ENCODE measurements at places on chromosomes 4 and X.

GRCh38 chr4:116515959-116516358, 569.4 kb downstream of the TRAM1L1 start:
- DNase-seq = no peak

DNA sequence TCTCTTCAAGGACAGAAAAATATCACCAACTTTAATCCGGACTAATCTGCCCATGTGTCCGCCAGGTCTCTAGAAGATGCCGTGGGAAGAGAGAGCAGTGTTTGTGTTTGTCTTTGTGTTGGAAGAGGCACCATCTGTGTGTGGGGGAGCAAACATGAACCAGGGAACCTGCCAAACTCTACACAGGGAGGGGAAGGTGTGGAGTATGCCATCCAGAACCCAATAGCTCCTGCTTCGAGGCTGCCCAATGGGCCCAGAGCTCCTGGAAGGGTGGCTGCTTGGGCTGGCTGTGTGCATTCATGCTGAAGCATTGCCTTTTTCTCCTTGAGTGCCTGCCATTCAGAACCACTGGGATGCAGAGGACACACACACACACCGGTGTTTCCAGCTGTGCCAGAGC, 536.2 kb downstream of the MID1IP1 start:
- DNase-seq = no peak

- DNase-seq = no peak
These were observed 24.3 kb downstream of the TMEM154 start for GRCh38 chr4:152655272-152656129.

DNA sequence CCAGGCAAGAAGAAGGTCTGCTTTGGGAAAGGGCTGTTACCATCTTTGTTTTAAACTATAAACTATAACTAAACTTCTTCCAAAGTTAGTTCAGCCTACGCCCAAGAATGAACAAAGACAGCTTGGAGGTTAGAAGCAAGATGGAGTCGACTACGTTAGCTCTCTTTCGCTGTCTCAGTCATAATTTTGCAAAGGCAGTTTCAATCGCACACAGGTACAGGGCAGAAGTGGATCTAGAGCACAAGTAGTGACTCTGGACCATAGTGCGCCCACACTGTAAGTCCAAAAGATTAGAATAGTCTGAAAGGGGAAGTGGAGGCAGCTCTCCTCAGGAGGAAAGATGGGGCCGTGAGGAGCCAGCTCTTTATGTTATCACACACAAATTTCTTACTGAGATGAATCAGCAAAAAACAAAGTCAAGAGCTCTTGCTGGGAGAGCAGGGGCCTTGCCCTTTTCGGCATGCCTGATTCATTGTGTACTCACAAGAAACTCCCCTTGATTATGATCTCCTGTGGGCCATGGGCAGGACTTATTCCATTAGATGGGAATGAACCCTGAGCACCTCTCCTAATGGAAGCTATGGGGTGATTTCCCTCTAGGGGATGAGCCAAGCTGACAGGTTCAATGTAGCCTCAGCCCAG, 58.6 kb downstream of the FUNDC1 start:
- DNase-seq = no peak

DNA sequence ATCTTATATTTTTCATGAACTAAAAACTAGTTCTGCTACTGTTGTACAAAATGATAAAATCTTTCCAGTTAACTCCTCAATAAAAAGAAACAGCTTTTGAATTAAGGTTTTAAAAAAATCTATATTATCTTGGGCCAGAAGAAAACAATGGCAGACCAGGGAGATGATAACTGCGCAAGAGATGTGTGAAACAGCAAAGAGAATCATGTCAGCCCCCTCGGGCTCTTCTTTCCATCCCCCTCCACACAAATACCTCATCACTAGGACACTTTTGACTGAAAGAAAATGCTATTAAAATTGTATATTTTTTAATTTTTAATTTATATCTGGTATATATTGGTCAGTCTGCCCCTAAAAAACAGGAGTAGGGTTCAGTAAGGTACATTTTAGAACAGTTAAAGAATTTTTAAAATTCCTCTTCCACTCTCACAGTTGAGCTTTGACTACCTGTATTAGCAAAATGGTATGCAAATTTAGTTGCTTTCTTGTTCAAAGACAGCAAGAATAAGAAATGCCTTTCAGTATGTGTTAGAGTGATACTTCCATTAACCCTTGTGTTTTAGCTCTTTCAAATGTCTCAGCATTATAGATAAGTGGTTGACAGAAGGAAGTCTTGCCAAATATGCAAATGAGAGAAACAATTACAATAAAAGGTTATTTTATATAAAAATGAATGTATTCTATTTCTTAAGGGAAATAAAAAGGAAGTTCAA, 36.4 kb upstream of the LCORL start:
- DNase-seq = no peak

DNA sequence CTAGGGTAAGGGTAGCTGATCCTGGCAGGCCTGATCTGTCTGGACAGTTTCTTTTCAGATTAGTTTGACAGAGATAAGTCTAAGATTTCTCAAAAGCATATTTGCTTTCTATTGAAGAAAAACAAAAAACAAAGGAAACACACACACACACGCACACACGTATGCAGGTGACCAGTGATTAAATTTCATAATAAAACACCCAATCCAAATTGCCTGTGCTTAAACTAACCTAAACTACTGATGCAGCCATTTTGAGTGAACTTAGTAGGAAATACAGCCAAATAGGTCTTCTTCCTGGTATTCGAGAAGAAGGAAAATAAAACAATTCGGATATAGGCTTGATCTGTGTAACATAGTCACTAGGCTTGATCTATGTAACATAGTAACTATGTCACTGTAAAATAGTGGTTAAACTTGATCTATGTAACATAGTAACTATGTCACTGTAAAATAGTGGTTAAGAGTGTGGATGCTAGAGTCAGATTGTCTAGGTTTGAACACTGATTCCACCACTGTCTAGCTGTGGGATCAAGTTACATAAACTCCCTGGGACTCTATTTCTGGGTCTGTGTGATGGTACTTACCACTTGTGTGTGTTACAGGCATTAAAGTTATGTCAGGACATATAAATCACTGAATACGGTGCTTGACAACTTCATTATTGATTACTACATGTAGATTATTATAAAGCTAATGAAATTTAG, 9.8 kb upstream of the CCNG2 start:
- no peak for DNase-seq

- no peak for DNase-seq
These were observed 4.3 kb downstream of the ARHGAP4 start for GRCh38 chrX:153921511-153922446.

DNA sequence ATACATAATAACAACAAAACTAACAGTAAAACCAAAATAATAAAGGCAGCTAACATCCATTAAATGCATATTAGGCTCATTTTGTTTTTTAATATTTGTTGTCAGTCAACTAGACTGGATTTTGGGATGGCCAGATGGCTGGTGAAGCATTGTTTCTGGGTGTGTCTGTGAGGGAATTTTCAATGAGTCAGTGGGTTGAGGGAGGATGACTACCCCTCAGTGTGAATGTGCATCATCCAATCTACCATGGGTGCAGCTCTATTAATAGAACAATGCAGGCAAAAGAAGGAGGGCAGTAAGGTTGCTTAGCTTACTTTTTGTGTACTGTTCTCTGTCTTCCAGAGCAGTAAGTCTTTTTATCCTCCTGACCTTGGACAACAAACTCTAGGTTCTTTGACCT, 484.2 kb upstream of the HS3ST1 start:
- no peak for DNase-seq

DNA sequence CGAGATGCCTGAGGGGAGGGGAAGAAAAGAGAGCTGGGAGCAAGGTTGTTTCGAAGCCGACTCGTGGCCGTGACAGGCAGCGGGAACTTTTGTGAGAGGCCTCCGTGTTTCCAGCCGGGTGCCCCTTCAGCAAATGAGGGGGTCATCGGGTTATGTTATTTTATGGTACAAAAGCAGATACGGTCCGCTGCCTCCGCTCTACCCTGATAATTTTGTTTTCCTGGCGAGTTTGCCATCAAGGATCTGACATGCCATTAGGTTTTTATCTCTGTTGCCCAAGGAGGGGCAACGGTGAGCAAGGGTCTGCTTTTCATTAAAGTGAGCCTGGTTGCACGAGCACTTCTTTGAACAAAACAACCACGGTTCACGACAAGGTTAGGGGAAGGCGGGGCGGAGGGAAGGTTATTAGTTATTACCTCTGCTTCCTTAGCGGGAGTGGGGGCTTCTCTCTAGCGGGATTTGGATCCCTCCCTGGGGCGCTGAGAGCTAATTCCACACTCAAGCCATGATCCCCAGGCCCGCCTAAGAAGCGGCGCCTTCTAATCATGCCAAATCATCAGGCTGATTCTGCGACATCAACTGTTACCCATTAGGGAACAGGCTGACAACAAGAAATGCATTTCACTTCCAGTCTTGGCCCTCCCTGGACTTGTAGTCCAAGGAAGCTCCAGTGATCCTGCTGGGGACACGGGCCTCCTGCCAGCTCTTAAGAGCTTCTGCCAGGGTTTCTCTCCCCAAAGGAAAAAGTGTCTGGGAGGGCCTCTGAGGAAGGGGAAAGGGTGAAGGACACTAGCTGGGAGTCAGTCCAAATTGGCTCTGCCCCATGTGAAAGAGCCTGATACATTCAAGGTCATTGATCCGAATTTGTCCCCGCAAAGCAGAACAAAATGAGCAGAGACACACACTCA, 617.7 kb downstream of the MID1IP1 start:
- no peak for DNase-seq

- DNase-seq = no peak
These were observed 29.7 kb downstream of the F9 start for GRCh38 chrX:139560221-139560620.

- DNase-seq = no peak
These were observed 102.4 kb downstream of the SLIT2 start for GRCh38 chr4:20354120-20354519.

DNA sequence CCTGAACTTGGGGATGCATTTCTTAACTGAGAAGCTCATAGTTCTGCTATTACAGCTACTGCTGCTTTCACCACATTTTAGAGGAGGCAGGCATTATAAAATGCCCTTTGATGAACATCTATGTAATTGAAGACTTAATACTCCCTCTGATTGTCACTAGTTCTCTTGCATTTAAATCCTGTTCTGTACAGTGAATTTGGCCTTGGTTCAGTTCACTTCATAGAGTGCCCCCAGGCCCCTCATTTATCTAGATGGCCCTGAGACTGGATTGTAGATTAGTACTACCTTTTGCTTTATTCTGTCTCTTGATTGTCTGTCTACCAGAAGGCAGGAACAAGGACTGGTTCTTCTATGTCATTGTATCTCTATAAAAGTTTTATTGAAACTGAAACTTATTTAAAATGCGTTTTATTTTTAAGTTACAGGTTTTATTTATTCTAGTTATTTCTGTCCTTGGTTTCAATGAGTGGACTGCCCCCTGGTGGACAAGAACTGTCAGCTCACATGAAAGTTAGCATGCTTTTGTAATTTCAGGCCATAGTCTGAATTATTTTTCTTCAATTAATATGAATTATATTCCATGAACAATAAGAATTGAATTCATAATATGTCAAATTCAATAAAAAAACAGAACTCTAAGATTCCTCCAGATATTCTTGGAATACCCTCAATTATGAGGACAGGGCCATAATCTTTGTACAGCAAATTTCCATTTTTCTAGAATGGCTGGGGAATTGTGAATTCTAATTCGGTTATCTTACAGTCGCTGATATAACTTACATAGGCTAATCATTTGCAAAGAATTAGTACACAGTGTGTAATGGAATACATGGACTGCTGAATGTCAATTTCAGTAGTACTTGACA, 47.2 kb upstream of the TMEM33 start:
- DNase-seq = no peak
